Cardiac muscle cell (in vitro differentiated cells and primary cell): ENCODE measurements at places on chromosomes 2 and 18.
A peak's percentile ranks its signal among the peaks of the same experiment; 100 is the strongest.

GRCh38 chr2:101803945-101804696 is 106.6 kb downstream of the MAP4K4 start:
- DNase-seq, result peak; percentile 87

- DNase-seq, result no peak
These were observed 519.5 kb downstream of the PIK3C3 start for GRCh38 chr18:42474577-42474976.

GRCh38 chr2:11342551-11343367 is 1.7 kb downstream of the ROCK2 start:
- peak; percentile 49 for DNase-seq

- peak; percentile 42 for DNase-seq
These were observed 39.5 kb upstream of the GMCL1 start for GRCh38 chr2:69789772-69790600.

- DNase-seq, result peak; percentile 25
These were observed 422.7 kb downstream of the FBXO15 start for GRCh38 chr18:73724958-73725357.

DNA sequence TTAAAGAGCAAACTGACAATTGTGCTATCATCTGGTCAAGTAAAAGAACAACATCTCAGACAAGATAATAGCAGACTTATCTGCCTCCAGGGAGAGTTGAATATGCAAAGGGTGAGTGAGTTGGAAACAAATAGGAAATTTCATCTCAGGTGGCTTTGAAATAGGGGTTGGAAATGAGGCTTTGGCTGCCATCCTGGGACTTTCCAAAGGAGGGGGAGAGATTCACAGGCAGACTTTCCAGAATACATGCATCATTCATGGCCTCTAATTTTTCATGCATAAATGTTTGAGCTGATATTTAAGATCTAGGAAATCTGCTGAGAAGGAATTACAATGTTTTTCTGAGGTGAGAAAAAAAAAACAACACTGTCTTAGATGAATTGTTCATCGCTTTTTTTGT is 300.5 kb downstream of the ALK start:
- no peak for DNase-seq

- DNase-seq, result no peak
These were observed 33.4 kb downstream of the VAPA start for GRCh38 chr18:9947248-9947647.

GRCh38 chr18:8097399-8097798 is 511.8 kb upstream of the RAB12 start:
- DNase-seq, result no peak

DNA sequence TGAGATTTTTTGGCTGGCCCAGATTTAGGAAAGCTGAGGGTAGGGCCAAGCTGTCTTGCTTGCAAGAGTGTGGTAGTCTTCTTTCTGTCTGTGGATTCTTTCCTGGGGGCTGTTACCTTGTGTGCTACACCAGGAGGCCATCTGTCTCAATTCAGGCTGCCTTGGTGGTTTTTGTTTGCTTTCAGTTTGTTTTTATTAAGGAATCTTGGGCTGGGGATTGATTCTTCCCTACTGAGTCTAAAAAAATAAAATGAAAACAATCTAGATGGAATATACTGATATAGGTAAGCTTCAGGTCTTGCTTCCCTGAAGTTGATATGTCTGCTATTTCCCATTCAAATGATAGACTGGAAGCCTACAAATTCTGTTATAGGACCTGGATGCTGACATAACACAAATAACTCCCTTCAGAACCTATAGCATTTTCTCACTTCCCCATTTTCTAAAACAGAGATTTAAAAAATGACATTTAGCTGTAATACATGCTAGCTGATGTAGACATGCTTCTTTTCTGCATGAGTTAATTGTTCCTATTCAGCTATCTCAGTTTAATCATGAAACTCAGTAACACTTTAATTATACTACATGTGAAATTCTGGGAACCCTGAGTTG is 5.3 kb downstream of the LHCGR start:
- no peak for DNase-seq

- DNase-seq, result no peak
These were observed 261.6 kb upstream of the ZNF804A start for GRCh38 chr2:184336688-184337087.
